ENCODE measurements at places on chromosomes 7 and 10. TPM values are rescaled to one million over a fixed set of nuclear protein-coding genes. Genes with fewer than 3 reads are reported as not detected.

Gene SPDYE9
- total RNA-seq = not detected

Gene FAM3C
- 48.6 TPM for total RNA-seq

Gene DRGX
- not detected for total RNA-seq

Gene ADAMTS14
- 2.9 TPM for total RNA-seq

Gene RBP3
- not detected for total RNA-seq

Gene NXPH1
- total RNA-seq = not detected

- H3K4me3 ChIP-seq = no peak overlapping the region
- H3K4me1 ChIP-seq = no peaks in the 10 kb centered on the region
- DNase-seq = no peak
Measured at GRCh38 chr10:69839696-69840345, 38.1 kb downstream of the COL13A1 start.

DNA sequence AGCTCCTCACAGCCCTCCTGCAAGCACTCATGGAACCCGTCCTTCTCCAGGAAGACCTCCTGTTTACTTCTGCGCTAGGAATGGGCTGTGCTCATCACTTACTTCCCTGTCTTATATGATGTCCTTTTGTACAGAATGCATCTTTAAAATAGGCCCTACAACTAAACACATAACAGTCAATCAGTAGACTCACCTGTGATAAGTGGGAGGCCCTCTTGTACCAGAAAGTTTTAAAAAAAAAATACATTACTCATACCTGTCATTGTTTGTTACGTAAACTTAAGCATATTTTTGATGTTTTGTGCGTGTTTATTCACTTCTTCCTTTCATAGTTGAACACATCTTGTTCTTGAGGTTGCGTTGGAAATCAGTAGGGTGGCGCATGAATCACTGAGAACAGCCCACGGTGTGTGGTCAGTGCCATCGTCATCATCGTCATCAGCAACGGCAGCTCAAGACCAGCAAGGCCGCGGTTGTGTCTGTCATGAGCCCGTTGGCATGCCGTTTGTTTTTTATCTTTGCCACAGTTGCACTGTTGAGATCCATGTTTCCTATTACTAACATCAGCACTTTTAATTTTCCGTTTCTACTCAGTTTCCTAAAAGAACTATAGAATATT is 232.8 kb downstream of the MGMT start:
- no peaks in the 10 kb centered on the region for H3K27me3 ChIP-seq
- H3K27ac ChIP-seq = no peak overlapping the region
- H3K4me3 ChIP-seq = no peak overlapping the region
- no peak for DNase-seq
- H3K4me1 ChIP-seq = no peaks in the 10 kb centered on the region
